ENCODE measurements at places on chromosomes 12 and 14.
A peak's percentile ranks its signal among the peaks of the same experiment; 100 is the strongest.

- DNase-seq, result no peak
Measured at GRCh38 chr12:47391566-47391965, 311.8 kb upstream of the AMIGO2 start.

- peak; percentile 8 for DNase-seq
Measured at GRCh38 chr12:102961466-102961855, 4.0 kb downstream of the ASCL1 start.

- no peak for DNase-seq
Measured at GRCh38 chr14:61462566-61463193, 141.3 kb downstream of the PRKCH start.

GRCh38 chr12:51217133-51217967 is 512 bp downstream of the POU6F1 start:
- peak; percentile 51 for DNase-seq
